ENCODE measurements at places on chromosomes 4 and X.

DNA sequence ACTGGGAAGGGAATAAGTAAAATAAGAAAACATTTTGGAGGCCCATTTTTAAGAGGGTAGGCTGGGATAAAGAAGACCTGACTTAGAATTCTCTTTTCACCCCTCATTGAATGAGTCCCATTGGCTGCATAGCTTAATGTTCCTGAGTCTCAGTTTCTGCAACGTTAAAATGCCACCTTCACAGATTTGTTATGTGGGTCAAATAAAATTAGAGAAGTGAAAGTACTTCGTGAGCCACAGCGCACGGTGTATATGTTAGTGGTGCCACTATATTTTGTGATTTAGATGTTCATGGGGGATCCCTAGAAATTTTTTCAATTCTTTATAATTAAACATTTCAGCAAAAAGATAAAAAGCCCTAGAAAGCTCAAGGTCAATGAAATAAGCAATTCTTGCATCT lies 109.2 kb upstream of the HS3ST1 start:
- DNase-seq, result no peak

- DNase-seq, result no peak
Observed at GRCh38 chr4:11954093-11954492, 525.4 kb upstream of the HS3ST1 start.

DNA sequence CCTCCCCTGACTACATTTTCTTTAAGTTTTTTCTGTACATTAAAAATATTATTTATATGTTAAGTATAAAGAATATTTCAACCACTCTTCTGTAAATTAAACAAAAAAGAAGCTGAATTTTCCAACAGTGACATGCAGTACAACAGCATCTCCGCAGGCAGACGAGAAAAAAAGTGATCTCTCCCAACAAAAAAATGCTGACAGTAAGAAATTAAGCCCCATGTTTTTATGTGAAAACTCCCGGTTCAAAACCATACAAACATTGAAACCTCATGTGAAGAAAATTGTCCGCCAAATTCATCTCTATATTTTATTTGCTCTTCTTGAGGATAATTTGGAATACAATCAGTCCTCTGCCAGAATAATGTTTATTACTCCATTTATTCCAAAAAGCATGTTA lies 20.1 kb upstream of the CD99 start:
- no peak for DNase-seq

- DNase-seq, result no peak
Observed at GRCh38 chrX:1341545-1342184, 5.1 kb downstream of the IL3RA start.

Data from NCI-H1436 treated with DMSO at 0.1 percent for 48 hours (cell line).